Pancreas (tissue), 10 donors: ENCODE measurements at places on chromosomes 11 and 22. TPM values are rescaled to one million over a fixed set of nuclear protein-coding genes. Genes with fewer than 3 reads are reported as not detected.

DNA sequence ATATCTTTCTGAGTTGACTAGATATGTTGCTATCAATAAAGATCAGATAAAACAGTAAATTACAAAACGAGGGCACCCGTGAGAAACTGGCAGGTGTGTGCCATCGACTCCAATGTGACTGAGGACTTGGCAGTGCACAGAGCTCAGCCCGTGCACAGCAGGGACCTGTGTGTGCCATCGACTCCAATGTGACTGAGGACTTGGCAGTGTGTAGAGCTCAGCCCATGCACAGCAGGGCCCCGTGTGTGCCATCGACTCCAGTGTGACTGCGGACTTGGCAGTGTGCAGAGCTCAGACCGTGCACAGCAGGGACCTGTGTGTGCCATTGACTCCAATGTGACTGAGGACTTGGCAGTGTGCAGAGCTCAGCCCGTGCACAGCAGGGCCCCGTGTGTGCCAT lies 347.2 kb upstream of the B3GAT1 start:
- no peak overlapping the region for H3K4me3 ChIP-seq
- no peaks in the 10 kb centered on the region for H3K4me1 ChIP-seq
- H3K27me3 ChIP-seq, result no peaks in the 10 kb centered on the region

GRCh38 chr22:47019012-47019790 lies 256.8 kb downstream of the TBC1D22A start:
- no peaks in the 10 kb centered on the region for H3K4me1 ChIP-seq
- H3K27me3 ChIP-seq, result no peaks in the 10 kb centered on the region
- H3K27ac ChIP-seq, result no peak overlapping the region
- H3K4me3 ChIP-seq, result no peak overlapping the region
- no peak for DNase-seq

GRCh38 chr11:102927624-102927990 lies 27.9 kb downstream of the MMP13 start:
- H3K4me3 ChIP-seq, result no peak overlapping the region
- H3K4me1 ChIP-seq, result no peaks in the 10 kb centered on the region
- H3K27me3 ChIP-seq, result no peaks in the 10 kb centered on the region
- no peaks in the 10 kb centered on the region for H3K36me3 ChIP-seq
- no peak for DNase-seq

GRCh38 chr11:126969865-126970479 lies 30.6 kb downstream of the KIRREL3 start:
- no peaks in the 10 kb centered on the region for H3K27me3 ChIP-seq
- no peaks in the 10 kb centered on the region for H3K36me3 ChIP-seq
- DNase-seq, result no peak
- no peak overlapping the region for H3K27ac ChIP-seq
- no peaks in the 10 kb centered on the region for H3K4me1 ChIP-seq
- H3K4me3 ChIP-seq, result no peak overlapping the region

DNA sequence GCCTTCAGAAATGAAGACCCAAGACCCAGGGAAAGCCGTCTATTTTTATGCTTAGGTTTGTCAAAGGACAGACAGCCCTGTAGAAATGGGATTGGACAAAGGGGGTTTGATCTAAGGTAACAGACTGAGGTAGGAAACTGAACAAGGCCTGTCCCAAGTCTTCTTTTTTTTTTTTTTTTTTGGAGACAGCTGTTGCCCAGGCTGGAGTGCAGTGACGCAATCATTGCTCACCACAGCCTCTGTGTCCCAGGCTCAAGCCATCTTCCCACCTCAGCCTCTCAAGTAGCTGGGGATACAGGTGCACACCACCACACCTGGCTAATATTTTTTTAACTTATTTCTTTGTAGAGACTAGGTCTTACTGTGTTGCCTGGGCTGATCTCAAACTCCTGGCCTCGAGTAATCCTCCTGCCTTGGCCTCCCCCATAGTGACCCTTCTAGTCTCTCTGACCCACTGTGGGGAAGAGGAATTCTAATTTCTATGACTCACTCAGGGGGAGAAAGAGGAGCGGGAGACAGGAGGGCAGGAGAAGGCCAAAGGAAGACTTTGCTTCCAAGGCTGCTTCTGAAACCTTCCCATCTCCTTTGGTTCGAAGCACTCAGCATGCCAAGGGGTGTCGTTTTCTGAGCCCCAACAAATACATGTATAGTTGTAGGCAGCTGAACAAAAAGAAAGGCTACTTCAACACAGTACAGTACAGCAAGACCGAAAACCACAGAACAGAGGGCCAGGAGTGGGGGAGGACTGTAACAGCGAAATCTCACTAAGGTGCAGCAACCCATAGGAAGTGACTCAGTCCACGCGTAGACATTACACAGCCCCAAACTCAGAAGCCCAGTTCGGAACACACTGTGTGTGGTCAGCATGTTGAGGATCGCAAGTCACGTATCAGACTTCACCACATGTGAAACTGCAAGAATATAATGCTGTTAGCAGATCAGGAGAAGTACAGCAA lies 872 bp downstream of the TMA7B start:
- H3K4me3 ChIP-seq, result no peak overlapping the region
- no peak for DNase-seq
- H3K4me1 ChIP-seq, result no peaks in the 10 kb centered on the region

- H3K4me1 ChIP-seq, result no peaks in the 10 kb centered on the region
- no peaks in the 10 kb centered on the region for H3K36me3 ChIP-seq
- no peaks in the 10 kb centered on the region for H3K27me3 ChIP-seq
- H3K4me3 ChIP-seq, result no peak overlapping the region
- no peak for DNase-seq
Measured at GRCh38 chr11:82771781-82772180, 38.1 kb upstream of the FAM181B start.

GRCh38 chr22:21936151-21936775 lies 16.4 kb downstream of the PPM1F start:
- H3K27me3 ChIP-seq, result no peaks in the 10 kb centered on the region
- H3K4me1 ChIP-seq, result peaks cover 14% of the 10 kb centered on the region

GRCh38 chr22:20431511-20432192 lies 6.0 kb downstream of the SCARF2 start:
- H3K27ac ChIP-seq, result no peak overlapping the region
- no peaks in the 10 kb centered on the region for H3K36me3 ChIP-seq
- H3K4me1 ChIP-seq, result peaks cover 4% of the 10 kb centered on the region
- no peak for DNase-seq
- no peak overlapping the region for H3K4me3 ChIP-seq
- H3K27me3 ChIP-seq, result no peaks in the 10 kb centered on the region

- H3K4me3 ChIP-seq, result no peak overlapping the region
- no peak for DNase-seq
- H3K27me3 ChIP-seq, result no peaks in the 10 kb centered on the region
- no peaks in the 10 kb centered on the region for H3K36me3 ChIP-seq
Measured at GRCh38 chr11:69774354-69775162, 583 bp downstream of the FGF4 start.

DNA sequence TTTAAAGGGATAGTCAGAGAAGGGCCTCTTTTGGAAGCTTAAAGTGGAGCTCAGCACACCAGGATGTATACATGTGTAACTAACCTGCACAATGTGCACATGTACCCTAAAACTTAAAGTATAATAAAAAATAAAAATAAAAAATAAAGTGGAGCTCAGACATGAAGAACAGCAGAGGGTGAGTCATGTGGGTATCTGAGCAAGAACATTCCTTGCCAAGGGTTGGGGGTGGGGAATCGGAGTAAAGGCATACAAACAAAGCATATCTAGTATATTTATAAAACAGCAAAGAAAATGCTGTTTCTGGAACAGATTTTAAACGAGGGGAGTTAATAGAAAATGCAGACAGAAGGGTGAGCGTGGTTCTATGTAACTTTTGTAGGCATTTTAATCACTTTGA lies 562.6 kb upstream of the ANO3 start:
- no peak overlapping the region for H3K27ac ChIP-seq
- no peak overlapping the region for H3K4me3 ChIP-seq
- H3K4me1 ChIP-seq, result no peaks in the 10 kb centered on the region
- DNase-seq, result no peak
- no peaks in the 10 kb centered on the region for H3K36me3 ChIP-seq
- no peaks in the 10 kb centered on the region for H3K27me3 ChIP-seq

DNA sequence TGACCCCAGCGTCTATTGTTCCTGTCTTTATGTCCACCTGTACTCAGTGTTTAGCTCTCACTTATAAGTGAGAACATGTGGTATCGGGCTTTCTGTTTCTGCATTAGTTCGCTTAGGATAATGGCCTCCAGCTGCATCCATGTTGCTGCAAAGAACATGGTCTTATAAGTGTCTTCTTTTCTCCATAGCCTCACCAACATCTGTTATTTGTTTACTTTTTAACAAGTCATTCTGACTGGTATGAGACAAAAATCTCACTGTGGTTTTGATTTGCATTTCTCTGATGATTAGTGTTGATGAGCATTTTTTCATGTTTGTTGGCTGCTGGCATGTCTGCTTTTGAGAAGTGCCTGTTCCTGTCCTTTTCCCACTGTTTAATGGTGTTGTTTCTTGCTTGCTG lies 21.7 kb upstream of the SLN start:
- no peak overlapping the region for H3K4me3 ChIP-seq
- H3K36me3 ChIP-seq, result no peaks in the 10 kb centered on the region
- H3K27ac ChIP-seq, result no peak overlapping the region
- no peaks in the 10 kb centered on the region for H3K27me3 ChIP-seq
- no peaks in the 10 kb centered on the region for H3K4me1 ChIP-seq
- no peak for DNase-seq

GRCh38 chr11:118406599-118407166 lies 5.3 kb downstream of the ATP5MG start:
- H3K27ac ChIP-seq, result no peak overlapping the region
- DNase-seq, result no peak
- H3K27me3 ChIP-seq, result no peaks in the 10 kb centered on the region
- no peaks in the 10 kb centered on the region for H3K36me3 ChIP-seq
- peaks cover 17% of the 10 kb centered on the region for H3K4me1 ChIP-seq
- no peak overlapping the region for H3K4me3 ChIP-seq

- no peaks in the 10 kb centered on the region for H3K4me1 ChIP-seq
- no peak overlapping the region for H3K27ac ChIP-seq
- H3K4me3 ChIP-seq, result no peak overlapping the region
- no peak for DNase-seq
Measured at GRCh38 chr22:30435674-30436126, 10.1 kb downstream of the MTFP1 start.

- H3K27ac ChIP-seq, result no peak overlapping the region
- H3K36me3 ChIP-seq, result no peaks in the 10 kb centered on the region
- no peak for DNase-seq
- H3K27me3 ChIP-seq, result no peaks in the 10 kb centered on the region
Measured at GRCh38 chr11:96139691-96140090, 203.3 kb downstream of the MAML2 start.

GRCh38 chr11:48040830-48041444 lies 60.6 kb downstream of the PTPRJ start:
- H3K4me1 ChIP-seq, result no peaks in the 10 kb centered on the region
- H3K4me3 ChIP-seq, result no peak overlapping the region
- H3K27ac ChIP-seq, result no peak overlapping the region
- no peaks in the 10 kb centered on the region for H3K27me3 ChIP-seq
- H3K36me3 ChIP-seq, result no peaks in the 10 kb centered on the region

GRCh38 chr11:103958475-103959215 lies 77.8 kb upstream of the DDI1 start:
- no peak overlapping the region for H3K4me3 ChIP-seq
- no peaks in the 10 kb centered on the region for H3K36me3 ChIP-seq
- H3K4me1 ChIP-seq, result no peaks in the 10 kb centered on the region
- no peak for DNase-seq
- no peaks in the 10 kb centered on the region for H3K27me3 ChIP-seq
- H3K27ac ChIP-seq, result no peak overlapping the region

GRCh38 chr11:18696638-18697225 lies 1.8 kb upstream of the TMEM86A start:
- H3K4me3 ChIP-seq, result no peak overlapping the region
- H3K4me1 ChIP-seq, result no peaks in the 10 kb centered on the region
- no peak for DNase-seq

GRCh38 chr22:17862646-17863181 lies 88.4 kb upstream of the BID start:
- H3K4me3 ChIP-seq, result no peak overlapping the region
- no peak overlapping the region for H3K27ac ChIP-seq
- H3K36me3 ChIP-seq, result peaks cover 9% of the 10 kb centered on the region
- no peaks in the 10 kb centered on the region for H3K27me3 ChIP-seq

DNA sequence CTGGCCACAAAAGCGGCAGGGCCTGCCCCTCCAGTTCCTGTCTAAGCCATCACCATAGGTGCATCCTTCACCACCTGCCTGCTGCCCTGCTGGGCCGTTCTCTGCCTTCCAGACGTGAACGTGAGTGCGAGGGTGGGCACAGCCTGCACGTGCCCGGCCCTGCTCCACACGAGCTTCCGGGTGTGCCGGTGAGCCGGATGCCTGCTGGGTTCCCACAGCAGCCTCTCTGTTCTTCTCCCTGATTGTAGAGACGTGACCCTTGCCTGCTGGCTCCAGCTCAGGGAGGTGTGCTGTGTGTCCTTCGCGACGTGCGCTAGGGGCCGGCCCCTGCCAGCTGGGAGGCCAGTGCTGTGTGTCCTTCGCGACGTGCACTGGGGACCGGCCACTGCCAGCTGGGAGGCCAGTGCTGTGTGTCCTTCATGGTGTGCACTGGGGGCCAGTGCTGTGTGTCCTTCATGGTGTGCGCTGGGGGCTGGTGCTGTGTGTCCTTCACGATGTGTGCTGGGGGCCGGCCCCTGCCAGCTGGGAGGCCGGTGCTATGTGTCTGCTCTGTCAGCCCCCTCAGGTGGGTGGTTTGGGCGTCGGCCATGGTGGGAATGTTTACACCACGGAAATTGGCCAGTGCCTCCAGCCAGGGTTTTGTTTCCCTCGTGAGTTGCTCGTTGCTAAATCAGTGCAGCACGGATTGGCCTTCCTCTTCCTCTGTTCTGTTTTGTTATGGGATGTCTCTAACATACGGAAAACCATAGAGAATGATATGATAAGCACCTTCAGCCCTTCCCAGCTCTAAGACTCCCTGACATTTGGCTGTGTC lies 35.4 kb upstream of the BRSK2 start:
- no peak for DNase-seq
- no peak overlapping the region for H3K4me3 ChIP-seq
- H3K4me1 ChIP-seq, result no peaks in the 10 kb centered on the region
- no peaks in the 10 kb centered on the region for H3K36me3 ChIP-seq
- H3K27me3 ChIP-seq, result no peaks in the 10 kb centered on the region
- no peak overlapping the region for H3K27ac ChIP-seq

GRCh38 chr11:119091178-119091577 lies 6.5 kb downstream of the HMBS start:
- no peaks in the 10 kb centered on the region for H3K27me3 ChIP-seq
- peaks cover 11% of the 10 kb centered on the region for H3K4me1 ChIP-seq
- no peak overlapping the region for H3K27ac ChIP-seq
- no peak for DNase-seq
- H3K36me3 ChIP-seq, result no peaks in the 10 kb centered on the region
- H3K4me3 ChIP-seq, result no peak overlapping the region

DNA sequence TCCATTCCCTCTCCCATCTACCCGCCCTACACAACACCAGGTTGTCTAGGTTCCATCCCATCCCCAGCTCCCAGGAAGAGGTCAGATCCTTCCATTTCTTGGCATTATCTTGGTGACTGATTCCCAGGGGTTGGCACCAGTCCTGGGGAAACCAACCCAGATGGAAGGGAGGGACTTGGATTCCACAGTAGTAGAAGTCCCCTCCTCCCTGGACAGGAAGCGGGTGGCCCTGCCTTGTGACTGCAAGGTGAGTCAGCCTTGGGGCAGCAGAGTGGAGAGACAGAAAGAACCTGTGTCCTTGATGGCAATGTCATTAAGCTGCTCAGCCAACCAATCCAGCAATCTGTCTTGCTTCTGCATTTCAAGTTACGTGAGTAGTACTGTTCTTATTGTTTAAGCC lies 26.5 kb downstream of the SYT13 start:
- no peaks in the 10 kb centered on the region for H3K36me3 ChIP-seq
- H3K27me3 ChIP-seq, result no peaks in the 10 kb centered on the region
- H3K4me3 ChIP-seq, result no peak overlapping the region

The PRG2 gene
- total RNA-seq, result not detected

The NCF4 gene
- total RNA-seq, result 6.5 TPM

The E2F8 gene
- total RNA-seq, result not detected

The KRTAP5-7 gene
- 0.12 TPM for total RNA-seq

The GRK3 gene
- total RNA-seq, result 7.3 TPM

The DESI1 gene
- total RNA-seq, result 8.2 TPM

The SULT4A1 gene
- not detected for total RNA-seq

The AAMDC gene
- 17.8 TPM for total RNA-seq

The HBD gene
- not detected for total RNA-seq

The UPK3A gene
- total RNA-seq, result not detected

The RHBDD3 gene
- 13.2 TPM for total RNA-seq
